Muscle of leg (tissue), 16 donors: ENCODE measurements at places on chromosomes 11 and 22. TPM values are rescaled to one million over a fixed set of nuclear protein-coding genes. Genes with fewer than 3 reads are reported as not detected.

DNA sequence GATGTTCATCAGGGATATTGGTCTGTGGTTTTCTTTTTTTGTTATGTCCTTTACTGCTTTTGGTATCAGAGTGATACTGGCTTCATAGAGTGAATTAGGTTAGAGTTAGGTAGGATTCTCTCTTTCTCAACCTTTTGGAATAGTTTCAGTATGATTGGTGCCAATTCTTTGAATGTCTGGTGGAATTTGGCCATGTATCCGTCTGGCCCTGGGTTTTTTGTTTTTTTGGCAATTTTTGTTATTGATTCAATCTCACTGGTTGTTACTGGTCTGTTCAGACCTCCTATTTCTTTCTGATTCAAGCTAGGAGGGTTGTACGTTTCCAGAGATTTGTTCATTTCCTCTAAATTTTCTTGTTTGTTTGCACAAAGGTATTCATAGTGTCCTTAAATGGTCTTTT, 54.4 kb downstream of the ATXN10 start:
- peaks cover 30% of the 10 kb centered on the region for H3K36me3 ChIP-seq
- H3K27ac ChIP-seq = no peak overlapping the region
- no peak overlapping the region for H3K4me3 ChIP-seq
- DNase-seq = no peak

DNA sequence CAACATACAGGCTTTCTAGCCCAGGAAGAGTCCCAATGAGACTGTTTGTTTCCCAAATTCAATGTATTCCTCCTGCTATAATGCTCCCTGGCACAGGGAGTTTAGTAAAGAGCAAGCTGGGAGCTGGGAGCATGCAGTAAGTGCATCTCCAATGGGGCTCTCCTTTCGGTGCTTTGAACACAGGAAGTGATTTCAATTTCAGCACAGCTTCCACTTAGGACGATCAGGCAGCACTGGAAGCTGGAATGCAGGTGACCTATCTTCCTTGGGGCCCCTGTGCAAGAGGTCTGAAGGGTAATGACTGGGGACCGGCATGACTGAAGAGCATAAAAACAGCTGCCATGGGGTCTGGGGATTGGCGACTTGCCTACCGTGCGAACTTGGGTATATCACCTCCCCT, 76.0 kb downstream of the LARGE1 start:
- H3K36me3 ChIP-seq = no peaks in the 10 kb centered on the region
- H3K4me3 ChIP-seq = no peak overlapping the region
- no peak overlapping the region for H3K27ac ChIP-seq
- DNase-seq = peak; percentile 29
- no peaks in the 10 kb centered on the region for H3K4me1 ChIP-seq
- H3K27me3 ChIP-seq = no peaks in the 10 kb centered on the region

DNA sequence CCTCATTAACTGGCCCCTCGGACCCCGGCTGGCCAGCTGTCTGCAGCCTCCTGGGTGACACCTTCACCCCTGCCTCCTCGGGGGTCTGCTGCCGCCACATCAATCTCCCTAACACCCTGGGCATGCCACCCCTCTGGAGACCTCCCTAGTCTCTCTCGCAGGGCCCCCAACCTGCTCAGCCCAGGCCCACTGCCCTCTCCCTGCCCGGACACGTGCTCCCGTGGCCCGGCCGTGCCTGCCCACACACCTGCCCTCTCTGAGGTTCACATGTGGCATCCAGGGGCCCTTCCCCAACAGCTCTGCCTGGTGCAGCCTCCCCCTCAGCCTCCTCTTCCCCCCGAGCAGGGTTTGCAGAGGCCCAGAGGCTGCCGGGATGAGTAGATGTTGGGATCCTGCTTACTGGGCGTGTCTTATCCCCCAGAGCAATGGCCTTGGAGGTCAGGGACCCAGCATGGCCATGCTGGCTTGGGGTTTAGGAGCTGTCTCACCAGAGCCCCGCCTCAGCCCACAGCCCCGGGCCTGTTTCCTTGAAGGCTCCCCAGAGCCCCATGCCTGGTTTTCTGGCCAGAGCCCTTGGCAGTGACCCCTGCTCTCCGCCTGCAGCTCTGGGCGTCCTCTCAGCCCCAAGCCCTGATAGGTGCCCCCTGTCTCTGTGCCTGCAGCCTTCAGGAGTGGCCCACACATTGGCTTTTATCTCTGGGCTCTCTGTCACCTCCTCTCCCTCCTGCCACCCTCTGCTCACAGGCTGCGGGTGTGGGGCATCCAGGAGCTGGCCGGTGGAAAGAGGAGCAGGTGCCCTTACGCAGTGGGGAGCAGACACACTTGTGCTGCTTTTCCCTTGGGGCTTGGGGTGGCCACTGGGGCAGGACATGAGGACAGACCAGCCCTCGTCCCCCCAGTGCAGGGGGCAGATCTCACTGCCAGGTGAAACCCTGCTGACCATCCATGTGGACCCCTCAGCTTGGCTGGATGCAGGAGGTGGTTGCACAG, 25.7 kb upstream of the SEPTIN5 start:
- peaks cover 20% of the 10 kb centered on the region for H3K4me1 ChIP-seq
- no peak overlapping the region for H3K4me3 ChIP-seq
- H3K27me3 ChIP-seq = peaks cover 6% of the 10 kb centered on the region
- H3K27ac ChIP-seq = no peak overlapping the region
- DNase-seq = no peak

DNA sequence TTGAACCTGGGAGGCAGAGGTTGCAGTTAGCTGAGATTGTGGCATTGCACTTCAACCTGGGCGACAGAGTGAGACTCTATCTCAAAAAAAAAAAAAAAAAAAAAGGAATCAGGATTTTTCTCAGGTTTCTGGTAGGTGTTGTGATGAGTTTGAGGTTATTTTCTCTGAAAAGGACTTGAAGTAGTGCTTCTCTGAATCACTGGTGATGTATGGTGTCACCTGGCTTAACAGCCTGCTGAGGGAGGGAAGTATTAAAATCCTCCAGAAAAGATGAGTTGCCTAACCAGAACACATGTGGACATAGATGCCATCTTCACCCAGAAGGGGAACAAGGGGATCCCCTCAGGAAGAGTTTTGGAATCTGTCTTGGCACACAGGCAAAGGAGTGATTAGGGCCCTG, 20.1 kb downstream of the SMARCB1 start:
- no peak for DNase-seq
- H3K36me3 ChIP-seq = peaks cover 44% of the 10 kb centered on the region

DNA sequence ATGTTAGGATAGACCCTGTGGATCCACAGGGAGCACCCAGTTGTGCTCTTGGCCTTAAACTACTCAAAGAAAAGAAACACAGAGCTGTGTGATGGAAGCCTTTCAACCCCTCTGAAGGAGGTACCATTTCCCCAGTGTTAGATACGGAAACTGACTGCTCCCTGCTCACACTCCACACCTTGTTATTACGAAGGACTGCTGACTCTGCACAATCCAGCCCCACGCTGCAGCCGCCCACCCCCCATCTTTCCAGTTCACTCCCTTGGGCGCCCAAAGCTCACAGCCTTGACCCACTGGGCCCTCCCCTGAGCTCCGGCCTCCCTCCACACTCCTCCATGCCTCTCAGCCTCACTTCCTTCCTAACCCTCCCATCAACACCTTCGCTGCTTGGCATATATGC, 75.5 kb downstream of the EFCAB6 start:
- no peak overlapping the region for H3K4me3 ChIP-seq
- H3K4me1 ChIP-seq = peaks cover 8% of the 10 kb centered on the region
- H3K36me3 ChIP-seq = no peaks in the 10 kb centered on the region
- H3K27ac ChIP-seq = no peak overlapping the region
- DNase-seq = no peak

DNA sequence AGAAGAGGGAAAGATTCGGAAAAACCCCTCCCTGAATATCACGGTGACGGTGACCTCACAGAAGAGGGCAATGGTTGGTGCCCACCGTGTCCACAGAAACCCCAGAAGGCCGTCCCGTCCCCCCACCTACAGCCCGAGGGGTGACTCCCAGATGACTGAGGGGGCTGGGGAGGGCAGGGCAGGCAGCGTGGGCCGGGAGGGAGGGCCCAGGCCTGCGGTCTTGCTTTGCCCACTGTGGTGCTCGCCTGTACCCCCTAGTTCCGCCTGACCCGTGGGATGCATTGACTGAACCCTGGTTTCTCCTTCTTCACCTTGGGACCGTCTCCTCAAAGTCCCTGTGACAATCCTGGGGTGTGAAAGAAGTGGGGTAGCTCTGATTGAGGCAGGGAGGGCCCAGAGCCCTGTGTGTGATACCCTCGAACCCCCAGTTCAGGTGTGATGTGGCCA, 526.7 kb downstream of the BRD1 start:
- no peak overlapping the region for H3K27ac ChIP-seq
- H3K27me3 ChIP-seq = peaks cover 14% of the 10 kb centered on the region
- no peak for DNase-seq

DNA sequence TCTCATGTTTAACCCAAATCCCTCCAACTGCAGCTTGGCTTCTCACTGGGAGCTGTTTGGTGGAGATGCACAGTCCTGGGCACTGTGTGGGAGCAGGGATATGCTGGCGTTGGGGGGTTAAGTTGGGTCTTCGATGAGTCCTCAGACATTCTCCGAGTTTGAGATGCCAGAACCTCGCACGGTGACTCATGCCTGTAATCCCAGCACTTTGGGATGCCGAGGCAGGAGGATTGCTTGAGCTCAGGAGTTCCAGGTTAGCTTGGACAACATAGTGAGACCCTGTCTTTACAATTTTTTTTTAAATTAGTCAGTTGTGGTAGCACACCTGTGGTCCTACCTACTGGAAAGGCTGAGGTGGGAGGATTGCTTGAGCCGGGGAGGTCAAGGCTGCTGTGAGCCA, 20.7 kb downstream of the POU2F3 start:
- no peaks in the 10 kb centered on the region for H3K36me3 ChIP-seq
- H3K4me1 ChIP-seq = peaks cover 7% of the 10 kb centered on the region
- no peak for DNase-seq
- peaks cover 36% of the 10 kb centered on the region for H3K27me3 ChIP-seq

DNA sequence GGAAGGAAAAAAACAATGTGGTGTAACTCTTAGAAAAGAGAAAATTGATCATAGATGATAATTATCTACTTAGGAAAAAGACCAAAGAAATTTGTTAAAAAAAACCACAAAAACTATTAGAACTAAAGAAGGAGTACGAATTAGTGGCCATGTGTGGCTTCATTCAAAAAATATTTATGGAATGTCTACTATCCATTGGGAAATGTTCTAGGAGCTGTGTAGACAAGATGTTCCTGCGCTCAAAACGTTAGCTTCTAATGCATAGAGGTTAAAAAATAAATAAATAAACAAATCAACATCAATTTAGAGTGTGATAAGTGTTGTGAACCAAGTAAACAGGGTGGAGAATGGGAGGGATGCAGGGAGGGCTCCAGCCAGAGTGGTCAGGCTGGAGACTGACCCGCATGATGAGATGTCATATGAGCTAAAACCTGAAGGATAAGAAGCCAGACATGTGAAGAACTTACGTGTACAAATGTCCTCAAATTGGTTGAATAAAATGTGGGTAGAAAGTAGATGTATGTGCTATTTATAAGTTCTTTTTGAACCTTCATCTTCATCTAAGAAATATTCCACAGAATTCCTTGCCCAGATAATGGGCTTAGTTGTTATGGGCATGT, 4.3 kb upstream of the EXPH5 start:
- H3K27ac ChIP-seq = no peak overlapping the region
- peaks cover 3% of the 10 kb centered on the region for H3K4me1 ChIP-seq
- peaks cover 8% of the 10 kb centered on the region for H3K27me3 ChIP-seq
- H3K36me3 ChIP-seq = no peaks in the 10 kb centered on the region

- no peak overlapping the region for H3K27ac ChIP-seq
- no peaks in the 10 kb centered on the region for H3K36me3 ChIP-seq
- no peak overlapping the region for H3K4me3 ChIP-seq
Measured at GRCh38 chr22:45911601-45912271, 65.2 kb downstream of the WNT7B start.

GRCh38 chr11:80843266-80843974, 1402.6 kb upstream of the TENM4 start:
- no peak overlapping the region for H3K27ac ChIP-seq
- H3K4me3 ChIP-seq = no peak overlapping the region
- H3K27me3 ChIP-seq = no peaks in the 10 kb centered on the region
- no peaks in the 10 kb centered on the region for H3K36me3 ChIP-seq
- DNase-seq = no peak

- peaks cover 5% of the 10 kb centered on the region for H3K4me1 ChIP-seq
- no peaks in the 10 kb centered on the region for H3K27me3 ChIP-seq
Measured at GRCh38 chr11:85643191-85643614, 4.6 kb upstream of the TMEM126A start.

DNA sequence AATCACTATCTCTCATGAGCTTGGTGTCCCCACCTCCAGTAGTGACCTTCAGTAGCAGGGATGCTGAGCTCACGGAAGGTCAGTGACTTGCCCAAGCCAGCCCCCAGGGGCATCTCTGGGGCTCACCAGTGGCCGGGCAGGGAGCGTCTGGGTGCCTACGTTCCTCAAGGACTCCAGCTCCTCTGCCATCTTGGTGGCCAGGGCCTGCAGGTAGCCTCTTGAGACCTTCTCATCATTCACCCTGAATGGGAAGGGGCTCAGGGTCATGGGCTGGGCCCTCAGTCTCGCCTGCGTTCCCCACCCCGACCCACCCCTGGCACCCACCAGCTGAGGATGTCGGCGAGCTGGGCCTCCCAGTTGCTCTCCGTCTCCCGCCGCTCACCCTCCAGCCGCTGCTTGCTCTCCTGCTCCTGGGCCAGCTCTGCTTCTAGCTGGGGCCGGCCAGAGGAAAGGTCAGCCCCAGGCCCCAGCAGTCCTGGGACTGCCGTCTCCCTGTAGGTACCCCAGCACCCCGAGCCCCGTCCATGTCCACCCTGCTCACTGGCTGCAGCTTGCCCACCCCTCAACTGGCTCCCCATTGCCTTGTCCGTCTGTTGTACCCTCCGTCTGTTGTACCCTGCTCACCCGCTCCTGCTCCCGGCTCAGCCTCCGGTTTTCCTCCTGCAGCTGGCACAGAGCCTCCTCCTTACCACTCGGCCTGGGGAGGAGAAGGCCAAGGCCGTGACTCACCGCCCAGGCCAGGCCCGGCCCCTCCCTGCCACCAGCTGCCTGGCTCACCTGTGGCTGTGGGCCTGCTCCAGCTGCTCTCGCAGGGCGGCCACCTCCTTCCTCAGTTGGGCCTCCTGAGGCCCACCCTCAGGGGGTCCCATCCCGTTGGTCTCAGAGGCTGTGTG, 9.5 kb downstream of the CDC42BPG start:
- H3K36me3 ChIP-seq = no peaks in the 10 kb centered on the region
- no peaks in the 10 kb centered on the region for H3K27me3 ChIP-seq
- no peaks in the 10 kb centered on the region for H3K4me1 ChIP-seq
- no peak overlapping the region for H3K27ac ChIP-seq
- no peak overlapping the region for H3K4me3 ChIP-seq

DNA sequence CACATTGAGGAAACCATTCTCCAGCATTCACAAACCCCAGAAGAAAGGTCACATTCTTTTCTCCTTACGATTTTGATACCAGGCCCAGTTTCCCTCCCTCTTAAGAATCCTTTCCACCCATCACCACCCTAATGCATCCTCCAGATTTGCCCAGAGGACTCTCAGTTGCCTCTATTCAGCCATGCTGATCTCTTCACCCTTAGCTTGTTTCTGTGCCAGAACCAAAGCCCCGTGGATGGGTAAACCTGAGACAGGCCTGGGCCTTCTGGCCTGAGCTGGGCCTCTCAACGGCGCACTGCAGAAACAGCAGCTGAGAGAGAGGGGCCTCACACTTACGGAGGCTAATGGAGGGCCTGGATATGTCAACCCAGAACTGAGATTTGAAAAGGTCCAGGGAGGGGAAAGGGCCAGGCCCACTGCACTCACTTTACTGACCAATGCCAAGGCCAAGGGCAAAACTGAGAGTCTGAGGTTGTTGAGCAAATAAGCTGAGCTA, 32.2 kb upstream of the OAF start:
- DNase-seq = peak; percentile 84
- H3K36me3 ChIP-seq = no peaks in the 10 kb centered on the region
- no peak overlapping the region for H3K4me3 ChIP-seq
- peaks cover 50% of the 10 kb centered on the region for H3K4me1 ChIP-seq

ALDH3B2 gene
- total RNA-seq = 0.09 TPM

NLRP14 gene
- 0.04 TPM for total RNA-seq

DDI1 gene
- not detected for total RNA-seq

TMEM45B gene
- total RNA-seq = 0.04 TPM

DEUP1 gene
- total RNA-seq = 0.04 TPM

SCUBE1 gene
- total RNA-seq = 0.13 TPM
